ENCODE measurements at places on chromosomes 7 and 10.

DNA sequence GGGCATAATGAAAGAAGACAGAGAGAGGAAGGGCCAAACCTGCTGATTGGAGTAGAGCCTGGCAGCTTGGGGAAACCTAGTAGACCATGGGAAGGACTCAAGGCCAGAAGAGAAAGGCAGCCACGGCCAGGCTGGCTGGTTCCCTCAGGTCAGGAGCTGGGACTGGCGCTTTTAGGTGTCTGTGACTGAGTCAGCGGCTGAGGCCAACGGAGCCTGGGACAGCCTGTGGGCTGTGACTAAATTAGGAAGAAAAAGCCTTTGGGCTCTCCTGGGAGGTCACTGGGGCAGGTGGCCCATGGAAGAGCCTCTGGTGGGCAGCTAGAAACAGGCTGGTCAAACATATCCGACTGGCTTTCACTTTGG lies 108.9 kb upstream of the PDCD4 start:
- DNase-seq, result no peak

DNA sequence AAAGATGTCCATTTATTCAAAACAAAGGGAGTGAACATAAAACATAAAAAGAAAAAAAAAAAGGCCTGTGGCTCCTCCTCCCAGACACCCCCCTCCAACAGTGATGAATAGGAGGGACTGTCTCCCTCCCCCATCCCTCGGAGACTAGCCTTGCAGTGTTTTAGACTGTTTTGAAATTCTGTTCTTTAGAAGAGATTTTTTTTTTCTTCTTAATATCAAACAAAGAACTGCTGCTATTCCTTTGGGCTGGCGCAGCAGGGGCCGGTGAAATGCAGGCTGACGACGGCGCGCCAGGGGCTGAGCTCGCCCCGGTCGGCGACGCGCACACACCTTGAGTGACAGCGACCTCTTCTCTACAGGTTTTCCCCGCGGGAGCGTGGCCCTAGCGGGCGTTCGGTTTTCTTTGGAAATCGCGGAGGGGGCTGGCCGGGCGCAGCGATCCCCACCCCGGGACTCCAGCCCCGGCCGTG lies at the start of gene LANCL2:
TSS of gene LANCL2 (plus strand) at position 133 of the 470 bp plus-strand sequence. CDS start 689 bp downstream, outside the sequence.
- no peak for DNase-seq

DNA sequence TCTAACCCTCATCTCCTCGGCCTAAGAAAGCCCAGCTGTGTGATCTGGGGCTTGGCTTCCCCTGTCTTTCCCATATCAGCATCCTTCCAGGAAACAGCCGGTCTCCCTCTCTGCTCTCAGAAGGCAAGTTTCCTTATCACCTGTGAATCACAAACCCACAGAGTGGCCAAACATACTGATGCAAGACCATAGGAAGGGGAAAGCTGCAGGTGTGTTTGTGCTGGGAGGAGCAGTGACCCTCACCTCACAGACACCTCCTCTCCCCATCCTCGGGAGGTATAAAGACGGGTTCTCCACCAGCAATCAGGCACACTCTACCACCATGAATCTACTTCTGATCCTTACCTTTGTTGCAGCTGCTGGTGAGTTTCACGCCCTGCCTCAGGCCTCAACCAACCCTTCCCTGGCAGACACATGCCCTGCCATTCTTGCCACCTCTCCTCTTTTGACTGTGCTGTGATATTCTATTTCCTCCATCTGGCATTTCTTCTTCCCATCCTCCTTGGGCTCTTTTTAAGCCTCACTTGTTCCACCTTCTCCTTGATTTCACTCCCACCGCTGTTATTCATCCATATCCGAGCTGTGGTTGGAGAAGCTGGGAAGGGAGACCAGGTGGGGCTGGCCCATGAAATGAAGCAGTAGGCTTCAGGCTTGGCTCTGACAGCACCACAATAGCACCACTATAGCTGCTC lies at the start of gene PRSS2:
TSS of gene PRSS2 (plus strand) at position 310 of the 692 bp plus-strand sequence. CDS start at position 323, 13 bp downstream.
- no peak for DNase-seq

- DNase-seq, result no peak
These were observed 19.6 kb downstream of the GIMAP4 start for GRCh38 chr7:150586785-150587152.

GRCh38 chr7:41298409-41298808 lies 404.5 kb downstream of the INHBA start:
- no peak for DNase-seq

GRCh38 chr7:158252081-158252836 lies 335.4 kb downstream of the PTPRN2 start:
- peak; percentile 49 for DNase-seq

- DNase-seq, result no peak
These were observed 544.9 kb upstream of the MGMT start for GRCh38 chr10:128922172-128922571.

- no peak for DNase-seq
These were observed 132.6 kb downstream of the RGS10 start for GRCh38 chr10:119409906-119410305.

GRCh38 chr10:64896582-64896981 lies 1375.4 kb downstream of the REEP3 start:
- no peak for DNase-seq

- DNase-seq, result no peak
These were observed 8.3 kb upstream of the ZC3HAV1L start for GRCh38 chr7:139043823-139044812.

DNA sequence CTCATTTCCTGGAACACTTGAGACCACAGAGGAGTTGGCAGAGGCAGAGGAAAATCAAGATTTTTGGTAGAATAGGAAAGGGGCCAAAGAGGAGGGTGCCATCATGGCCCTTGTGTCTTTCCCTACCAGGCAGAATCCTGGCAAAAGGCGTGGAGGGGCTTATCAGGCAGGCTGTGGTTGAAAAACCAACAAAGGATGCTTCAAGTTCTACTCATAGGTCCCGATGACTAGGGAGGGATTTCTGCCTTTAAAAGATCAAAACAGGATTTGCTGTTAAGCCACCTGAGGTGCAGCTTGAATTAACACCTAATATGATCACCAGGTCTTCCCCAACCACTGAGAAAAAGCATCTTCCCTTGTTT lies 45.7 kb downstream of the BPGM start:
- no peak for DNase-seq

GRCh38 chr10:21031232-21031795 lies 134.2 kb upstream of the NEBL start:
- DNase-seq, result no peak

DNA sequence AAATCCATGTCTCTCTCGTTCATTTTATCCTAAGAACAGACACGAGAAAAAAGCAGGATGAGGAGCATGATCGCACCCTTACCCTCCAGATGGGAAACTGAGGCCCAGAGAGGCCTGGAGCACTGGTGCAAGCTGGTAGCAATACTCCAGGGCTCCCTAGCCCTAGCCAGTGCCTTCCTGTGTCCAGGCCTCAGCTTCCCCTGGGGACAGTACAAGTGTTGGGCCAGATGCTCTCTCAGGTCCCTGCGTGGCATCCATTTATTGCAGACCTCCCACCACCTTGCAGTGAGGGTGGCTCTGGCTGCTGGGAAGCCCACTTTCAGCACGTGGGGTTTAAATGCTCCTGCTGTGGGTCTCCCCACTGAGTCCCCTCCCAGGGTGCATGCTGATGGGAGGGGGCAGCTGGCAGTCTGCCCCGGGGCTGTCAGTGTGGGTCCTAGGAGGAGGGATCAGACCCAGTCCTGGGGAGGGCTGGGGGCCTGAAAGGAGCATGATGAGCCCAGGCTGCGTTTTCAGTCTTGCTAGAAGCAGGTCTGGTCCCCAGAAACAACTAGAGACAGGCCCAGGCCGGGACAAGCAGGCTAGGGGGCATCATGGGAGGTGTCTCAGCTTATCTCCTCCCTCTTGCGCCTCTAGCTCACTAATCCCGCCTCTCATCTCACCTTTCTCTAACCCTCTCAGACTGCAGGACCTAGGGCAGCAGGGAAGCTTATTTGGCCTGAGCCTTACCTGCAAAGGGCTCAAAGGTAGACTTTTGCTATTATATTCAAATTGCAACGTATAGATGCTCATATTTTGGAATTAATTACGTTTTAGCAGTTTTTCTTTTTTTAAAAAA lies 662 bp upstream of the PPIF start:
- no peak for DNase-seq

DNA sequence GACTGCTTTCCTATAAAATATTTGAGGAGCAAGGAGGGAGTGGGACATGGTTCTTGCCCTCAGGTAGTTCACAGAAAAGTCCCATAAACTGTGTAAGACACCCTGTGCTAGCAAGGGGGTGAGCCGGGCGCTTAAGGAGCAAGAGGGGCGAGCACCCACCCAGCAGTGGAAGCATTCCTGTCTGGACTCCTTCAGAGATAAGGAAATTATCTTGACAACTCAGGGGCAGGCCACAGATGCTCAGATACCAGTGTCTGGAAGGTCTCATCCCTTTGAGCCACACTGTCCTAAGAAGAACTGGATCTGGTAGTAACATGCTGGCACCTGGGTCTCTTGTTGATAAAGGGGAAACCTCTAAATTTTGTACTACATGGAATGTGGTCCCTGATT lies 54.1 kb downstream of the DAGLB start:
- no peak for DNase-seq

DNA sequence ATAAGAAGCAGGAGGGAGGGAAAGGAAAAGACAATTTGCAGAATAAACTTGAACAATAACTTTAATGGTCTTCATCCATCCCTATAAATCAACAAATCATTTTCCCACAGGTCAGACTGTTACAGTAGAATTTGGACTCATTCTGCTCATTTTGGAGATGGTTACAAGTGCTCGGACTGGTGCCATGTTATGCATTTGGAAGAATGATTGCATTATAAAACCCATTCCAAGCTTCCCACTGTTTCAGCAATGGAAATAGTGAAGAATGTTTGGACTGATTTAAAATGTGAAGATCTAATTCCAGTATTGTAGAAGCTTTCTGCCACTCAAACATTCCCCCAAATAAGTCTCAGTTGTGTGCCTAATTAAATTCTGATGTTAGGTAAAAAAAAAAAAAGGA lies 99.7 kb upstream of the ZEB1 start:
- no peak for DNase-seq

DNA sequence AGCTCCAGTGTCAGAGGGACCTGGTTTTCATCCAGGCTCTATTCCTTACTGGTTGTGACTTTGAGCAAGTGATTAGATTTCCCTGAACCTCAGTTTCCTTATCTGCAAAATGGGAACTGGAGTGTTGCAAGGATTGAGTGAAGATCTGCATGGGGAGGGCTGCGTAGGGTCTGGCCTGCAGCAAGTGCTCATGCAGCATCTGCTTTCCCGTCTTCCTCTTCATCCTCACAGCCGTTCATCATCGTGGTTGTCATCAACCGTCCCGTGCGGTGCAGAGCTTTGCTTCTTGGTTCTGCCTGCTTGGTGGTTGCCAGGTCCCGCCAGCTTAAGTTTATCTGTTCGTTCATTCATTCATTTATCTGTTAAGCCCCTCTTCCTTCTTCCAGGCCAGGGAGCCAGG lies 135.0 kb downstream of the GRK5 start:
- peak; percentile 65 for DNase-seq

DNA sequence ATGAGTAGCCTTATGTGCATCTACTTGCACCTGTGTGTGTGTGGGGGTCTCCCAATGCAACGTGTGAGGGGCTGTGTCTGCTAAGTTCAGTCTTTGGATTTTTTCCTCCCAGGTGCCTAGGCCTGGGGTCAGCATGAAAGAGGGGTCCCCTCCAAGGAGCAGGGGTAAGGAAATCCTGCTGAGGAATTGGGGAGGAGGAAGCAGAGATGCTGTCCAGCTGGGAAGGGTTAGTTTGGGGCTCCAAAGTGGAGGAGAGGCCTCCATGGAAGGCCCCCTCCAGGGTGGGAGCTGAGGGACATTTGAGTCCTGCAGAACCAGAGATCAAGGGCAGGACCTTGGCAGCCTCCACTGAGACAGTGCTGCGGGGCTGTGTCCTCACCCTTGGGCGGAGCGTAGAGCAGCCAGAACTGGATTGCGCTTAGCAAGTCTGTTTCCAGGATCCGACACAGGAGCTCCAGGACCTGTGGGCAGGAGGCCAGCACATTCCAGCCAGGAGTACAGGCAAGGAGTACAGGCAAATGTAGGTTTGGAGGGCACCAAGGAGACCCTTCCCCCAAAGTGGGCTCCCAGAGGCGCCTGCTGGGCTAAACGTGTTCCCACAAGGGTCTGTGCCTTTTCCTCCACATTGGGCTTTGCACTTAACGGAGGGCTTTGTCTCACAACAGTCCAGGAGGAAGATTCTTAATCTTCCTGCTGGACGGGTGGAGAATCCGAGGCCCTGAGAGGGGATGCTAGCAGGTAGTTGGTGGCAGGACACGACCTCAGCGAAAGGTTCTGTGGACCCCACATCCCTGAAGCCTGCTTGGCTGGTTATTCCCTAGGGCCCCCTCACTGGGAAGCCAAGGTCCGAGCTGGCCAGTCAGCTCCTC lies 10.1 kb downstream of the TBATA start:
- no peak for DNase-seq

- no peak for DNase-seq
These were observed 318.9 kb downstream of the AHR start for GRCh38 chr7:17617380-17617779.

DNA sequence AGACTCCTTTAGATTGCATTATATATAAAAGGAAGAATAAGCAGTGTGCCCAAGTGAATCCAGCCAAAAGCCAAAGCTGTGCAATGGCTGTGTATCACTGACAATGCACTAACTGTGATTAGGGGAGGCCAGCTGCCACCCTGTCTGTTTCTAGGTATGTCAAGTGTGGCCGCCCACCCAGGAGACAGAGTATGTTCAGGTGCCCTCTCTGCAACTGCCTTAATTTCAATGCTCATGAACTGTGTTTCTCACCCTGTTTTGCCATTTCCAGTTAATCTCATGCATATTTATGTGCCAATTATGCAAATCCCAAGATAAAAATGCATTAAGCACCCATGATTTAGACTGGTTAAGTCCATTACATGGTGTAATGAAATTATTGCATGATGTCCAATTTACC lies 159.4 kb downstream of the FRMD4A start:
- DNase-seq, result no peak

GRCh38 chr10:132377326-132377725 lies 19.7 kb upstream of the PWWP2B start:
- DNase-seq, result no peak

DNA sequence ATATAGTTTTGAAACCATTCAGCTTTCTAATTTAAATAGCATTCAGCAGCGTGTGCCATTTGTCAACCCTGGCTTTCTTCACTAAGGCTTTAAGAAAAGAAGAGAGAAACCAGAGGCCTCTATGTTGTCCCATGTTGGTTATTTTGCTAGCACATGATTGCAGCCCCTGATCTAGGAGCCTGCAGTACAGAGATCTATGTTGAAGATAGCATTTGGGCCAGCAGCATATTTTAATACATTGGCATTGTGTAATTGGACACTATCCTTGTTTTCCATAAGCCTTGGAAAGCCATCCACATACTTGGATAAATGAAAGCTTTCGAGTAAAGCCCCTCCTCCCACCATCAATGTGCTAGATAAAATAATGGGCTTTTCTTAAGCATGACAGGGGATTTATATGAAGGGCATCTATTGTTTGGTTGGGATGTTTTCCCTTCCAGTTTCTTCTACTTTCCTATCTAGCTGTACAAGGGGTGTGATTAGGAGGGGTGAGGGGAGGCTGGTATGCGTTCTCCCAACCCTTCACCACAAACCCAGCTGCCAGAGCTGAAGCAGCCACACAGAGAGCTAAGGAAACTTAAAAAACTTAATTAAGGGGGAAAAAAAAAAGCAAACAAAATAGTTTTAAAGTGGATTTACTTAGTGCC lies 23.1 kb upstream of the SDHAF3 start:
- no peak for DNase-seq

- DNase-seq, result no peak
These were observed 60.4 kb downstream of the ADD3 start for GRCh38 chr10:110067960-110068770.
